ENCODE measurements at places on chromosomes 2 and 18. TPM values are rescaled to one million over a fixed set of nuclear protein-coding genes. Genes with fewer than 3 reads are reported as not detected.

- no peak for DNase-seq
Observed at GRCh38 chr2:127008265-127009015, 98.5 kb downstream of the BIN1 start.

GRCh38 chr2:160566717-160567116 is 73.1 kb upstream of the RBMS1 start:
- no peak for DNase-seq

GRCh38 chr2:200488169-200488568 is 21.7 kb downstream of the KCTD18 start:
- no peak for DNase-seq

DNA sequence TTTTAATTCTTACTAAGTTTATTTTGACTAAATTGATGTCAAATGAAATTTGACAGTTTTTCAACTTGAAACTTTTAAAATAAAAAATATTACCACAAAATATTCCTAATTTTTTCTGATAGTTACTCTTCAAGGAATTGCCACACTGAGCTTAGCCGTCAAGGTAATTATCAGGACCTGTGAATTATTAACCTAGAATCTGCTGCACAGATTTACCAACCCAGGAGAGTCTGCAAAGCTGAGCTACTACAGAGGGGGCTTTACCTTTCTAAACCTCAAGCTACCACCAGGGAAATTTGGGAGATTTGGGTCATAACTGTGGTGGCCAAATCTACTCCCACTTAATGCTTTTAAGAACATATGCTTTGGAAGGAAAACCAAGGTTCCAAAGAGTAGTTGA is 324.6 kb downstream of the CCDC178 start:
- no peak for DNase-seq

- DNase-seq = no peak
Observed at GRCh38 chr2:112724591-112725525, 4.0 kb downstream of the NT5DC4 start.

- DNase-seq = no peak
Observed at GRCh38 chr2:101518578-101519492, 43.9 kb upstream of the RFX8 start.

GRCh38 chr2:31831585-31831984 is 179.2 kb downstream of the MEMO1 start:
- no peak for DNase-seq

GRCh38 chr2:109185821-109186570 is 57.0 kb downstream of the SH3RF3 start:
- no peak for DNase-seq

GRCh38 chr2:108813732-108814131 is 27.2 kb downstream of the CCDC138 start:
- no peak for DNase-seq

PSMA8 gene
- total RNA-seq = 1.3 TPM

INPP5D gene
- total RNA-seq = 136 TPM

DNA sequence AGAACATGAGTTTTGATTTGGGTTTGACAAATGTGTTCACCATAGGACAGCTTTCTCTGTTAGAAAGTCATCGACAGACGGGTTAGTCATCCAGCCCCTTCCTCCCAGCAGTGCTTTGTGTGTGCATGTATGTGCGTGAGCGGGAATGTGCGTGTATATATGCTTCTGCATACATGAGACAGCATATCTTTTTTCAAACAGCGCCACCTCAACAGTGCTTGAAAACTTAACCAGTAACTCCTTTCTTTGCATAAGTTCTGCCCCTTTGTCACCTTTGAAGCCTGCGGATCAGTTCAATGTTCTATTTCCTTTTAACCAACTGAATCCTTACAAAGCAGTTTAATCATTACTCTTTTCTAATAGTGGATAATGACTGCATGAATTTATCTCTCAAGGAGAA is 351.4 kb downstream of the LPIN1 start:
- no peak for DNase-seq

DNA sequence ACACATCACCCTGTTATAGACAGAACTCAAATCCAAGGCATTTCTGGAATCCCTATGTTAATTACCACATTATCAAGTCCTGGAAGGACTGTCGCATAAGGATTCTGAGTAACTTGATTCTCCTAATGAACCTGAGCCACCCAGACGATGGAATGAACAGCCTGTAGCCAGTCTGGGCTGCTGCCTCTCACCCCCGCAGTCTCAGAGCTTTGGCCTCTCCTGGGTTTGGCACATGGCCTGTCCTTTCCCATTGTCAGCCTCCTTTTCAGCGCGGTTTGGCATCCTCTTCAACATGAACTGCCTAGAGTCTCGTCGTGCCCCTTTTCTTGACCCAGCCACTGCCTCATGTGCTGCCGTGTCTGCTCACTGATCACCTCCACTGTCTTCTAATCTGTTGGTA is 147.6 kb downstream of the SLC8A1 start:
- no peak for DNase-seq

SRD5A2 gene
- total RNA-seq = not detected

- DNase-seq = no peak
Observed at GRCh38 chr2:213419980-213420379, 135.7 kb downstream of the SPAG16 start.

ACVR1C gene
- total RNA-seq = 1.8 TPM

XIRP2 gene
- not detected for total RNA-seq

DNA sequence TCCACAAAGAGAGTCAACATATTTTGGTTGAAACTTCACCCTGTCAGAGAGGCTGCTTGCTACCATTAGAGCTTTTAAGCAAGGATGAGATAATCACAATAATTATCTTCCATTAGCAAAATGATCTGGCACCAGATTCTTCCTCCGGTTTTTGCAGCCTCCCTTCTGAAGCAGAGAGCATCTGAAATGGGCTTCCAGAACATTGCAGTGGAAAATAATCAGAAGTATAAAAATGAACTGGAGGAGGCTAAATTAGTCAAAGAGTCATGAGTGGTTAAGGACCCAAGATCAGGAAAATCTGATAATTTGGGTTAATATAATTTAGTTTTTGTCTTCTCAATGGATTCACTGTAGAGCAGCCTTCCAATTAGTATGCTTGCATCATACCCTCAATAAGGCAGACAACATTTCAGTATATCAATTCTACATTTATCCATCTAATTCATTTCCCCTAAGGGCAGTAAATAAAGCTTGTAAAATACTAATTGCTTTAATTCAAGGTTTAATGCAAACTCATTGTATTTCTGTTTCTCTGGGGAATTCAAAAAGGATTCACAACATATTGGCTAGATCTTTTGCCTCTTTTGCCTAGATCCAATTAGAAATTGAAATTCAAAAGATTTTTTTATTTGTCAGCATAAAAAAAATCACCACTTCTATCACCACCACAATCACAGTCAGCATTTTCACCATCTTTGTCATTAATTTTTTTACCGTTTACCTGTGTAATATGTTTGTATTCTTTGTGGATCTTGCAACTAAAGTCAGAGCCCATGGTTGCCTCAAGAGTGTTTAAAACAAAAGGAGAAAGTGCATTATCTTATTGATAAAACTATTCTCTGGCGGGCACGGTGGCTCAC is 537.2 kb upstream of the DCC start:
- no peak for DNase-seq

MAP2 gene
- total RNA-seq = not detected

GRCh38 chr18:11741505-11742145 is 52.6 kb downstream of the GNAL start:
- no peak for DNase-seq

DNA sequence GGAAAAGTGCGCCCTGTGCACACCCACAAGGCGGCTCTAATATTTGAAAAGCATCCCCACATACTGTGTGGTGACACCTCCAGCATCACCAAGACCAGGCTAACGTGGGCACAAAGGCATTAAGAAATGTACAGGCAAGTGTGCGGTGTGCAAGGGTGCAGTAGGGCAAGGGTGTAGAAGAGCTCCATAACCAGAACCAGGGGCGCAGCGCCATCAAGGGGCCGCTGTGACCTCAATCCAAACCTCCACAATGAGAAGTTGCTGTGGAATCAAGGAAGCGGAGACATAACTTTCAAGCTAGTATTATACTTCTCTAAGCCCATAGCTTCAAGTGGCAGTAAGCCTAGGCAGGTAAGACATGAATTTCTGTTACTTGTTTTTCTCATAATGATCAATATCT is 13.0 kb downstream of the L3MBTL4 start:
- DNase-seq = no peak

MARCO gene
- not detected for total RNA-seq

- DNase-seq = peak; percentile 89
Observed at GRCh38 chr2:98508709-98509066, 64.0 kb downstream of the INPP4A start.

GRCh38 chr2:31089645-31090044 is 48.6 kb downstream of the GALNT14 start:
- no peak for DNase-seq

HOXD4 gene
- not detected for total RNA-seq
